ENCODE measurements at places on chromosomes 3 and 15.

- no peak for DNase-seq
These were observed 6.2 kb downstream of the MYO1E start for GRCh38 chr15:59366333-59367021.

DNA sequence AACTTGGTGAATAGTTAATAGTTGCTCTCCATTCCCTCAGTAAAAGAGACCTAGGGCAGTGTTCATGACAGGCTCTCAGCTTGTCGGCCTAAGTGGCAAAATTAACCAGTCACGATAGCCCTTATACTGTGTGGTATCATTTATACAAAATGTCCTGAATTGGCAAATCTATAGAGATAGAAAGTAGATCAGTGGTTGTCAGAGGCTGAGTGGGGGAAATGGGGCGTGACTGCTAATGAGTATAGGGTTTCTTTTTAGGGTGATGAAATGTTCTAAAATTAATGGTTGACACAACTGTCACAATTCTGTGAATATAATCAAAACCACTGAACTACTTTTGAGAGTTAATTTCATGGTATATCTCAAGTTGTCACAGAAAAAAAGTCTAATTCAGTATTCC lies 20.9 kb downstream of the ARIH1 start:
- no peak for DNase-seq

- DNase-seq: no peak
These were observed 6.6 kb downstream of the PLSCR5 start for GRCh38 chr3:146598535-146598934.

DNA sequence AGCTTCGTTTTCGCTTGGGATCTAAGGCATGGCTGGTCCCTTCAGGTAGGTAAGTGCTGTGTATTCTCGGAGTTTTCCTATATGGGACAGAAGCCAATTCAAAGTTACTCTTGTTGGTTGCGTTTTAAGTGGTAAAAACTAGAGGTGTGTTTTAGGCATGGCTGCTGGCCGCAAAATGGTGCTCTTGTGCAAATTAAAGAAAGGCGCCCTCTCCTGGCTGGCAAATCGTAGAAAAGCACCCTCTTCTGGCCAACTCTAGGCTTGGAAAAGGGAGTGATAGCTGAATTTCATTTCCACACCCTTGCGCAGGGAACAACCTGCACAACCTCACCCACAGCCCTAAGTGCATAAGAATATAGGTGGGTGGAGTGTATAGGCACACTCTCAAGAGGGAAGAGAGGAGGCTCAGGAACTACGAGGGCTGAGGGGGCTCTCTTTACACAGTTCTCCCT lies 23.5 kb downstream of the DRD3 start:
- DNase-seq: peak; percentile 22

DNA sequence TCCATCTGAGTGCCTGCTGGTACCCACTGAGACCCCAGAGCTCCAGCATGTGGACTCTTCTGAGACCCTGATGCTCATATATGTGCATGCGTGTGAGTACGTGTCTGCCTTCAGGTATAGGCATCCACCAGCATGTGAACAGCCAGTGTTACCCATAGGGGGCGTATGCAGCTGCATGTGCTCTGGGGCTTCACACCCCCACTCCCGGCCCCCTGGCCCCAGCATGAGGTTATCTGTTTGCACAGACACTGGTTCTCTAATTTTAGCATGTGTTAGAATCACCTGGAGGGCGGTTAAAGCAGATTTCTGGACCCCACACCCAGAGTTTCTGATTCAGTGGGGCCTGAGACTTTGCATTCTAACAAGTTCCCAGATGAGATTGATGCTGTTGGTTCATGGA lies 824 bp upstream of the CILP start:
- peak; percentile 41 for DNase-seq

DNA sequence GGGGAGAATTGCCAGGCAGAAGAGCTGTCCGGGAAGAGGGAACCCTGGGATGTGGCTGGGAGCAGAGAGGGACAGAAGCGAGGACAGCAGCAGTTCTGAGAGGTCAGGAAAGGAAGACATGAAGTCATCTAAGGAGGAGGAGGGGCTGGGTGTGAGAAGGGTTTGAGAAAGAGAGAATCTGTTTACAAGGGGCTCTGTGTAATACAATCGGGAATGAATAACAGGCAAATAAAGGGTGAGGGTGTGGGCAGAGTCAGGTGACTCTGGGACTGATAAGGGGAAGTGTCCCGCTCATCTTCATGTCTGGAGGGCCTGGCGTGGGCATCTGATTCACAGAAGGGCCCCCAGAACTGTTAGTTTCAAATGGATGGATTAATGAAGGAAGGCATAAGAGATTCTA lies 191.3 kb downstream of the XXYLT1 start:
- no peak for DNase-seq

DNA sequence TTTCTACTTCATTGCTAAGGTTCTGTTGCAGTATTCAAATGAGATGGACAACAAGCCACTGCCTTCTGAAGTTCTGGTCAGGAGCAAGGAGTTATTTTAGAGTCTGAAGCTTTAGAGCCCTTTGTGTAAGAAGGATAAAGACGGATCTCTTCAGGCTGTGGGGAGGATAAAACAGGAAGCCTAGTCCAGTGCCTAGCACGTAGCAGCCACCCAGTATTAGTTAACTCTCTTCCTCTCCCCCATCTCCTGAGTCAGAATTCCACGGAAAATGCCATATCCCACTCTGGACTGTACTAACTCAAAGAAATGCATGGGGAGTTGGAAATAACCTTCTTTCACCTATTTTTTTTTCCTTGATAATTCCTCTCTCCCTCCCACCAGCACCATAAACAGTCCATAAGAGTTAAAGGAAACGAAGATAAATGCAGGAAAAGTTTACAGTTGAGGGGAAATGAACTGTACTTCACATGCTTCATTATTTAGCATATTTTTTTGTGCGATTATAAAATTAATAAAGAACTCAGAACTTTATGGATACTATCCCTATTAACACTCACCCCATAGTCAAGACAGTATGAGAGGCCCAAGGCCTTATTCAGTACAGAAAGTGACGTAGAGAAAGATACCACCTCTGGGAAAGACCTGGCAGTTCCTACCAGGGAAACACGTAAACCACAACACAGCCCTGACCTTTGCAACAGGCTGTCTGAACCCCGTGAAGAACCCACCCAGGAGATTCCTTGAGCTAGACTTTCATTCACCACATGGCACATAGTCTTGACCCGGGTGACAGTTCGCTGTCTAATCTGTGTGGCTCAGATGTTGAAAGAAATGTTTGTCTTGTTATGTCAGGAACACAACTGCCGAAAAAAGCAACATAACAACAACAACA lies 9.2 kb downstream of the IGF2BP2 start:
- peak; percentile 43 for DNase-seq

GRCh38 chr3:151146731-151147091 lies 56.3 kb downstream of the GPR171 start:
- no peak for DNase-seq

DNA sequence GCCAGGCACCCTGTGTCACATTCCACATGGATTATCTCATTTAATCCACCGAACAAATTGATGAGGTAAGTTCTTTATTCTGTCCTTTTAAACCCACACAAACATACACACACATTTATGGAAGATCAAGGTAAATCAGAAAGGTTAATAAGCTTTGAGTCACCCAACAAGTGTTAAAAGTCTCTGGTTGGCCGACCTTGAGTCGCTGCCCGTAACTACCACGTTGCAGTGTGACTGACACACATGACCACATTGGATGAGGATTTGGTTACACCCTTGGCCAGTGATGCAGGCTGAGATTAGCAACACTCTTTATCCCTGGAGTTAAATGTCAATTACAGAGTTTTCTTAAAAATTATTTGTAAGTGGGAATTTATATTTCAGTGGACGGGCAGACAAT lies 19.2 kb downstream of the FOXP1 start:
- no peak for DNase-seq

- DNase-seq: peak; percentile 69
These were observed 13.6 kb downstream of the MRPS25 start for GRCh38 chr3:15051531-15051930.

DNA sequence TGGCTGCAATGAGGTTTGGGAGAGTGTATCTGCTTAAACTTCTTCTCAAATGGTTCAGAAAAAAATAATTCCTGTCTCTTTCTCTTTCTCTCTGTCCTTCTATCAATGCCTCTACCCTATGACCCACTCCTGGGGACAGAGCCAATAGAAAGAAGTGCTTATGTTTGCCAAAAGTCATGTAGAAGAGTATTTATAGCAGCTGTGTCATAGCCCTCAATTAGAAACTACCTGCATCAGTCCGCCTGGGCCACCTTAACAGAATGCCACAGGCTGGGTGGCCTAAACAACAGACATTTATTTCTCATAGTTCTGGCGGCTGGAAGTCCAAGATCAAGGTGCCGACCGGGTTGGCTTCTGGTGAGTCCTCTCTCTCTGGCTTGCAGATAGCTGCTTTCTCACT lies 92.5 kb downstream of the HMG20A start:
- no peak for DNase-seq

- no peak for DNase-seq
These were observed 48.7 kb downstream of the BFSP2 start for GRCh38 chr3:133448478-133449122.

DNA sequence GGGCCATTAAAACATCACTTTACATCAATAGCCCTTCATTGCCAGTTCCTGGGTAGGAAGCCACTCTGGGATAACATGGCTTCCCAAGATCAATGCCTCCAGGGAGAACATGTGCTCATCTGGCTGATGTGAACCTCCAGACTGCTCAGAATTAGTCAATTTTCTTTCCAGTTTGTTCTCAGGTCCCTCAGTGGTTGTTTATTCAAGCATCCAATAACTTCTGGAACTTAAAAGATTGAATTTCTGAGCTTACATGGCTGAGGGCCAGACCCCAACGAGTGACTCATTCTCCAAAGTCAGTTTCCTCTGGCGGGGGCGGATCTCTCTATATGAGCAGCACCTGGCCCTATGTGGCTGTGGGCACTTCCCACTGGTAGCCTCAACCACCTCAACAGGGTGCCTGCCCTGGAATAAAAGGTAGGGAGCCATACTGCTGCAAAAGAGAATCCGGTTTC lies 34.0 kb downstream of the LYZL4 start:
- no peak for DNase-seq

DNA sequence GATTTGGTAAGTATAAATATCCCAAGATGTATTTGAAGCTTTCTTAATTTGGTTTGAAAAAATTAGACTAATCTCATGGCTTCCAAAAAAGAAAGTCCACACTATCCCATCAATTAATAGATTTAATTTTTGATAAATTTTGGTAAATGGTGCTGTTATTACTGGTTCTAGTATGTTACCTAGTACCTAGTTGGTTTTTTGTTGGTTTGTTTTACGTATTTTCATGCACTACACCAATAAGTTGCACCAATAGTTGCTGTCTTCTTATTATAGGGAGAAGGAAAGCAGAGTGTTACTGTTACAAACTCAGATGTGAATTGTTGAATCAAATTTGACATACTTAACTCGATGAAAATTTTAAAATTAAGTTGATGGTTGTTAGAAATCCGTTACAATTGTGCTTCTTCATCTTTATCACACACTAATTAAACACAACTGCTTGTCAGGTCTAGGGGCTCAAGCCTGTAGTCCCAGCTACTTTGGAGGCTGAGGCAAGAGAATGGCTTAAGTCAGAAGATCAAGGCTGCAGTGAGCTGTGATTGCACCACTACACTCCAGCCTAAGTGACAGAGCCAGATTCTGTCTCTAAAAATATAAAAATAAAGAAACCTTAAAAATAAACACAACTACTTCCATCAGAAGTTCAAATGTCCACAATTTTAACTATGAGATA lies 23.1 kb upstream of the MBNL1 start:
- no peak for DNase-seq

GRCh38 chr3:16828815-16829214 lies 55.9 kb upstream of the PLCL2 start:
- DNase-seq: peak; percentile 61

DNA sequence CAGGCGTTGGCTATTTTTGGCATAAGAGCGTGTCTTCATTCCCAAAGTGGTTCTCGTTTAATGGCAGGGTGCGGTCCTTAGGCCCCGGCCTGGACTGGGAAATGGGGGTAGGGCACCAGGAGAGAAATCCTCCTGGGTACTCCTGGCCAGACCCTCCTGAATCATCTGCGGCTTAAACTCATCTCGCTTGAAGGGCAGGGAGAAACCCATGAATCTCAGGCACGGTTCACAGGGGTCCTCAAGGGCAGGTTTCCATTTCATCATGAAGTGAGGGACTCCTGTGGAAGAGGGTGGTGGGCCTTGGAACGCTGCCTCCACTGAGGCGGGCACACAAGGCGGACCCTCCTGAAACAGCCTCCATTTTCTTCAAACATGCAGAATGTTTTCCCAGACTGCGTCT lies 48.4 kb downstream of the KLF13 start:
- no peak for DNase-seq

- DNase-seq: no peak
These were observed 6.0 kb downstream of the FAM43A start for GRCh38 chr3:194691481-194692283.

- no peak for DNase-seq
These were observed 45.8 kb upstream of the CCDC50 start for GRCh38 chr3:191283400-191283799.

DNA sequence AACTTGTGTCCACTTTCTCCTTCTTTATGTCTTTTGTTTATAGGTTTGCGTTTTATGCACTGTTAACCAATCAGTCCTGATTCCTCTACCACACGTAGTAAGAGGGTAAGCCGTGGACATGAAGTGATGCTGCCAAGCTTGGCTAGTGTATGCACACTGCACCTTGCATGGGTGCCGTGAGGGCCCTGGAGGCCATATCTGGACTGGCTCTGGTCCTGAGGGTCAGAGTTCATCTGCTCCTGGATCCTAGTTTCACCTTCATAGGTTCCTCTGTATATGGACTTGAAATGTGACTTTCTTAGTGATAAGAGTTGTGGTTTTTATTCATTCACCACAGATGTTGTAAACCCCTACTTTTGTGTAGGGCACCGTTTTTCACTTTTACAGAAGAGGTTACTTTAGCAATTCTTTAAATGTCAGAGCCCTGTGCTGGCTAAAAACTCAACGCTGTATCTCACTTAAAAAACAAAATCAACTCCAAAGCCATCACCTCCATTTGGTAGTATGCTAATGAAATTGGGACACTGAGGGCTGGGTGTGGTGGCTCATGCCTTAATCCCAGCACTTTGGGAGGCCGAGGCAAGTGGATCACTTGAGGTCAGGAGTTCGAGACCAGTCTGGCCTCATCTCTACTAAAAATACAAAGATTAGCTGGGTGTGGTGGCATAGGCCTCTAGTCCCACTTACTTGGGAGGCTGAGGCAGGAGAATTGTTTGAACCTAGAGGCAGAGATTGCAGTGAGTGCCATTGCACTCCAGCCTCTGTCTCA lies 22.9 kb downstream of the SIAH2 start:
- DNase-seq: peak; percentile 33

DNA sequence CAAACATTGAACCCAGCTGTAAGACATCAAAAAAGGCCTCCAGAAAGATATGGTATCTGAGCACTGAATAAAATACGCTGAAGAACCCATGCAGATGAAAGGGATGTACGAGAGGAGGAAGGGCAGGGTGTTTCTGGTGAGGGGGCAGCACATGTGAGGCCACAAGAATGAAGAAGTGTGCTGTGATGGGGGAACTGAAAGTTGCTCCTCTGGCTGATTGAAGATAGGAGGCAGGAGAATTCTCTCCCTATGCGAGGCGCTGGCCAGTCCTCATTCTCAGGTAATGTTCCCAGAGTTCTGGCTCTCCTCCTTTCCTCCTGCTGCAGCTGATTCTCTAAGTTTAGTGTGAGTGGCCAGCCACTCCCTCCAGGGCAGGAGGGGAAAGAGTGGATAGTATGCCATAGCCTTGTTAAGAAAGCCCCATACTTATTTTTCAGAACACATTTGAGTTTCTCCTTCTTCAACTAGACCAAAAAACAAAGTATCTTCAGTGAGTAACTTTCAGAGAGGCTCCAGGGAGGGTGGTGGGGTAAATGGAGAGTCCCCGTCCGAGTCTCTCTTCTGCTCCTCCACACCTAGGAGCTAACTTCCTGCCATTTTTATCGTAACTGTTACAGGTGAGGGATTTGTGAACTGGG lies 26.9 kb upstream of the MYO1E start:
- DNase-seq: no peak

- no peak for DNase-seq
These were observed 1.7 kb downstream of the FLNB start for GRCh38 chr3:58009749-58010535.

Data from hematopoietic multipotent progenitor cell treated with erythropoietin and hydrocortisone succinate and interleukin-3 and kit ligand, for 15 days (in vitro differentiated cells).